NCI-H1417 (cell line): ENCODE measurements at places on chromosomes 1 and 21.
A peak's percentile ranks its signal among the peaks of the same experiment; 100 is the strongest.

DNA sequence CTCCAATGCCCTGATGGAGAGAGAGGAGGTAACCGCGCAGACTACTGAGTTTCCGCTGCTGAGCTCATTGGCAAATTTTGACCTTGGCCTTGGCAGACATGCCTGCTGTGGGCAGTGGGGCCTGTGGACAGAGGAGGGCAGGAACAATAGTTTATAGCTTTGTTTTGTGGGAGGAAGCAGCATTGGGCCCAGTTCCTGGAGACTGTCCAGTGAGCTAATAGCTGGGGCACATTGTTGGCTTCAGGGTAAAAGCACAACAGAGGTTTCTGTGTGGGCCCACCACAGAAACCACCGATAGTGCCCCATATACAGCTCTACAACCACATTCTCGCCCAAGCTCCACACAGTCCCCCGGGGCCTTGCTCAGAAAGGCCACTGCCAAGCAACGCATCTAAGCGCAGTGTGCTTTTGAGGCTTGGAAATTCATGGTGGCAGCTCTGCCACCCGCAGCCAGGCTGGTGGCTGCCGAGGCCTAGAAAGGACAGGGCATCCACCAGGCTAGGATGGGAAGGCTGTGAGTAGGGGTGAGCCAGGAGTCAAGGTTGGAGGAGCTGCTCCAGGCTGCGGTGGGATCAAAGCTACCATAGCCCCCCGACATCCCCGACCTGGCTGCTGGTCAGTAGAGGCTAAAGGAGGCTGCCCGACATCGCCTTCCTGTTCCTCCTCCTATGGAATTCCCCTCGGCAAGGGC, 43.2 kb downstream of the NEK2 start:
- DNase-seq = no peak

DNA sequence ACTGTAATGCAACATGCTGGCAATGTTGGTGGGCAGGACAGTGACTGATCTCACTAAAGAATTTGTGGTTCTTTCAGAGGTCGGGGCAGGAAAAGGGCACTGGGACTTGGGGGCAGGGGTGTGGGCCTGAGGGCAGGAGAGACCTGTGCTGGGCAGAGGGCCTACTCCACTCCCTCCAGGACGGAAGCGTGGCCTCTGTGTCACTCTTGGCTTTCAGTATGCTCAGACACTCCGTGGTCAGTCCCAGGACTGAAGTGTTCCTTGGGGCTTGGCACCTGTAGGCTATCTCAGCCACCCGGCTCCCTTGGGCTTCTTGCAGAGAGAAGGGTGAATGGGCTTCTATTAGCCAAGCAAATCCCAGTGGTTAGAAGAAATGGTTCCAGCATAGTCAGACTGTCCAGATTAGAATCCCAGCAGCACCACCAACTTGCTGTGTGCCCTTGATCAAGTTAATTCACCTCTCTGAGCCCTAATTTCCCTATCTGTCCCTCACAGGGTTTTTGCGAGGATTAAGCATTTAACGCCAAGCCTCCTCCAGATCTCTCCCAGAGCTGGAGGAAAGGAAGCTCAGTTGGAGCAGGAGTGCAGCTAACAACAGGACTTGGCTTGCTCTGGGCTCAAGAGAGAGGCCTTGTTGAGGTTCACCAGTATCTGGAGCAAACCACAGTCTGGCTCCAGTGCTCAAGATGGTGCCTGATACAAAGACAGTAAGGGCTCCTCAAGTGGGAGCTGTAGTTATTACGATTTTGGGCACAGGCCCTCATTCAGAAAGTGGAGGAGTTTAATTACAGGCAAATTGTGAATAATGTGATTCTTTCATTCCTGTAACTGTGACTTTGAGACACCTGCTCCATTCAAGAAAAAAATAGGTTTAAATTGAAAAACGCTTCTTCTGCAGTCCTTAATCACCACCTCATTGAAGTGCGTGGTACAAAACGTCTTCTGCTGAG, 57.7 kb upstream of the LRP8 start:
- DNase-seq = no peak

DNA sequence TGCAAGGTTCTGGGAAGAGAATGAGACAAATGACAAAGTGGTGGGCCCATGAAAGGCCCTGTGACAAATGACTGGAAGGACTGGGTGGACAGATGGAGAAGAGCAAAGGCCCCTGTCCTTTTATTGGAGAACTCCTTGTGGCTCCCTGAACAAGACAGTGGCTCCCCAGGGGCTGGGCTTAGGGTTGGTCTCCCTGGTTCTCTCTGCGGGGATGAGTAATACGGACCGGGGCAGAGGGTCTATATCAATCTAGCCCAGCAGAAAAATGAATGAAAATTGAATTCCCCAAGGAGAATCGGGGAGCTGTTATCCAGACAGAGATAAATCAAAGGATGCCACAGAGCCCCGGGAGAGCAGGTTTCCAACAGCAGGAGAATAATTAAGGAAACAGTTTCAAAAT, 5.2 kb upstream of the LHX4 start:
- no peak for DNase-seq

- DNase-seq = no peak
These were observed 10.1 kb downstream of the EYA3 start for GRCh38 chr1:28078262-28078661.

DNA sequence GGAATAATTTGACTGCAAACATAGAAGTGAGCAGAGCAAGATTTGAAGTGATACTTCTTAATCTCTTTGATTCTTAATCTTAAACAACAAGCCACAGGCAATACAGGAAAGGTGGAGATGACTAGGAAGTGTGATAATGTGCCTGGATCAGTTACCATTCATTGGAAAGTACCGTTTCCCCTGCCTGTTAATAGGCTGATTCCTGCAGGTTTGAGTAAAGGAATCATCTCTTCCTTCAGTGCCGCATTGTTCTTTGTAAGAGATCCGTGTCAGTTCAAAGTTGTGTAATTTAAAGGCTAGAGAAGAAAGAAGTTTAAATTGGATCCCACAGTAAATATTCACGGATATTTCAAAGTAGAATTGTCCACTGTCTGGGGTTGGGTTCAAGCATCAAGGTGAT, 43.5 kb upstream of the BCL10 start:
- DNase-seq = no peak

DNA sequence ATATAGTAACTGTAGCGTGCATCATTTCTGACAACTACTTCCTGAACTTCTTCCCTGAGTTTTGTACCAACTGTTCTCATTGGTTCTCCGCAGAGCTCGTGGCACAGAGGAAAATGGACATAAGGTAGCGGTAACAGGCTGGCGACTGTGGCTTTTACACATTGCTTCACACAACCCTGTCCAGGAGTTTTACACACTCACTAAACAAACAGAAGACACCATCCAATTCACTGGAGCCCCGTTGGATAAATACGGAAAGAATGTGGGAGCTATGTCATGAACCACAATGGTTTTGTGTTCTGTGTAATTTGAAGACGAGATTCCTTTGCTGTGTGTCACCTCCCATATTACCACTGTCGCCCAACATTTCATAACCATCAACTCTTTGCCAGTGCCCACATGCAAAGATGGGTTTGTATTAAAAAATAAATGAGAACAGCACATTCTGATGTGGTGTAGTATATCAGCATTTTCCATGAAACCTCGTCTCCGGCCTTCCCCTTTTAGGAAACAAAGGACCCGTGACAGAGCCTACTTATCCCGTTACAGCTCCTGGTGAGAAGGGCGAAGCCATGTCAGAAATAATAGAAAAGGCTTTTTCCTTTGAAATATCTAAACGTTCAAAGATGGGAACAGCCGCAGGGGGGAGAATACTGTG, 47.4 kb upstream of the ENAH start:
- DNase-seq = no peak

GRCh38 chr1:17297991-17298390, 10.0 kb upstream of the PADI4 start:
- no peak for DNase-seq

- DNase-seq = no peak
These were observed 15.8 kb downstream of the SEC16B start for GRCh38 chr1:177954076-177954475.

DNA sequence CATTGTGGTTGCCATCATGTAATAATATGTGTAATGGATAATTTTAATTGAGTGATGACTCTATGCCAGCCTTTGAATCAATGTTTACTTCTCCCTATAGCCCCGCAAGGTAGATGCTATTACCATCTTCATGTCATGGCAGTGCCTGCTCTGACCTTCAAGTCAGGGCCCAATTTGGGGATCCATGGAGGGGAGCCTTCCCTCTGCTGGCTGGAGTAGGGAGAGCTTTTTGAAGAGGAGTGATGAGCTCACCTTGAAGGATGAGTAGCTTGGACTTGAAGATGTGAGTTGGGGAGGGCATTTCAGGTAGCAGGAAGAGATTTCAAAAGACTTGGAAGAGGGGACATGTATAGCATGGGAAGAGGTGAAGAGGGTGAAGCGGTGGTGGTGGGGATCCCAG, 189.2 kb downstream of the FOXD2 start:
- peak; percentile 6 for DNase-seq

- DNase-seq = no peak
These were observed 355.6 kb downstream of the PRDM2 start for GRCh38 chr1:14055442-14056223.

DNA sequence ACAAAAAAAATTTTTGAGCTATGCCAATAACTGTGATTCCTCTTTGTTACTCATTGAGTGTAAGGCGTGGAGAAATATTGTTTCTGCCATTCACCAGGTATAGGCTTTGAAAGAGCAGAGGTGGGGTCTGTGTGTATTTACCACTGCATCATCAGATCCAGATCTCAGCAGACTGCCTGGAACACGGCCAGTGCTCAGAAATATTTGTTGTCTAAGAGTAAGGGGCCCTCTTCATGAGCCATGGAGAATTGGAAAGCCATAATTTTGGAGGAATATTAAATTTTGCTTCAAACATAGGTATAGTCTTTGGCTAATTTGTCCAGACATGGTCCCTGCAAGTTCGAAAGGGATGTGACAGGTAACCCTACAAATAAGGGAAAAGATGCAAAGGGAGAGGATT, 231.3 kb upstream of the IRF2BP2 start:
- DNase-seq = no peak

DNA sequence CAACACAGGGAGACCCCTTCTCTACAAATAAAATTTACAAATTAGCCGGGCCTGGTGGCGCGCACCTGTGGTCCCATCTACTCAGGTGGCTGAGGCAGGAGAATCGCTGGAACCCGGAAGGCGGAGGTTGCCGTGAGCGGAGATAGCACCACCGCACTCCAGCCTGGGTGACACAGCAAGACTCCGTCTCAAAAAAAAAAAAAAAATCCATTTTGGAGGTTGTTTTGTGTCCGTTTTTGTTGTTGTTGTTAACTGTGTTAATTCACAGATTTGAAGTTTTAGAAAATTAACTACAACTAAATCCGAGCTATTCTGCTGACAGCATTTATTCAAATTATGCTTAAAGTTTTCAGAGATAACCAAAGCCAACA, 618 bp downstream of the CLCC1 start:
- DNase-seq = peak; percentile 45

- no peak for DNase-seq
These were observed 154.3 kb downstream of the PDE4B start for GRCh38 chr1:65946960-65947359.

DNA sequence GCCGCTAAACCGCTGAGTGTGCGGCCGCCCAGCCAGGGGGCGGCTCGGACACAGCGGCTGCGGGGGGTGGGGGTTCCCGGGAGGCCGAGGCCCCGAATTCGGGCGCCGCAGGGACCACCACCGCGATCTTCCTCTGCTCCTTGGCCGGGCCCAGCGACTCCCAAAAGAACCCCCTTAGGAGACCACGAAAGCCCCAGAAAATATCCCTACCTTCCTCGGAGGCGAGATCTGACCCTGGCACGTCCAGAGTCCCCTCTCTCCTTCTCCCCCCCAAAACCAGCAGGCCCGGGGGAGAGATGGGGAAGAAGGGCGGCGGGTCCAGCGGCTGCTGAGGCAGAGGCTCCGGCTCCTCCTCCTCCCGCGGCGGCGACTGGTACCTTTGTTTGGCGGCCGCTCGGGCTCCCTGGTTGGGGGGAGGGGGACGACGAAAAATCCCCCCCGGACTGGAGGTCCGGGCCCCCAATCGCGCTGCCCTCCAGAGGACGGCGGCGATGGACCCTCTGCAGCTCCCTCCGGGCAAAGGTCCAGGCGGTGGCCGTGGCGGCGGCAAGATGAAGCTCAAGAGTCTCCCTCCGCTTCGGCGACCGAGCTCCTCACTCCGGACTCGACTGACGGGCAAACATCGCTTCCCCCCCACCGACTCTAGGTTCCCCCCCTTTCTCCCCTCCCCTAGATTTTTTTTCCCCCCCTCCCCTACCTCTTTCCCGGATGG, at the start of gene ARID4B:
Gene ARID4B, minus strand, starts transcription at position 621 of the 712 bp plus-strand sequence. CDS start 1,260 bp downstream, outside the sequence.
- no peak for DNase-seq

GRCh38 chr1:169128562-169128961, 22.1 kb downstream of the ATP1B1 start:
- DNase-seq = no peak

DNA sequence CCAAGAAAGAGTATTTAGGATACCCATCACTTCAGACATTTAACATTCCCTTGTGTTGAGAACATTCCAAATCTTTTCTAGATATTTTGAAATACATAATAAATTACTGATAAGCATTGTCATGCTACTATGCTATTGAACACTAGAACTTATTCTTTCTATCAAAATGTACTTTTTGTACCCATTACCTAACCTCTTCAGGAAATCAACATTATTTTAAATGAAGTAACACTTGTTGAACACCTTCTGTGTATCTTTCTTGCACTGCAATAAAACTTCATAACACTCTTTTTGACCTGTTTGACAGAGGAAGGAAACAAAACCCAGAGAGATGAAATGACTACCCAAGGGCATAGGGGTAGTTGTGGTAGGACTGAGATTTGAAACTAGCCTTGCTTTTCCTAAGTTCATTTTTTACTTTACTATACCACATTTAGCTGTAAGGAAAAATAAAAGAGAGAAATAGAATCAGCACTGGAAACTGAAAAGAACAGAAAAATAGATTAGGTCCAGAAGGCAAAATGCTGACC, 99.4 kb downstream of the UCHL5 start:
- no peak for DNase-seq

GRCh38 chr1:18542351-18542750, 61.6 kb downstream of the KLHDC7A start:
- DNase-seq = no peak
